Thoracic aorta (tissue), 2 donors: ENCODE measurements at places on chromosomes 1 and 21. TPM values are rescaled to one million over a fixed set of nuclear protein-coding genes. Genes with fewer than 3 reads are reported as not detected.

Gene RPTN
- not detected for total RNA-seq

Gene LCE1D
- total RNA-seq, result not detected

Gene CFAP410
- total RNA-seq, result 48.8 TPM

Gene SYT11
- 49.5 TPM for total RNA-seq

Gene CASQ1
- 10.7 TPM for total RNA-seq
